ENCODE measurements at places on chromosomes 4 and X.

- no peak for DNase-seq
Measured at GRCh38 chrX:153520287-153520917, 3.0 kb downstream of the ATP2B3 start.

DNA sequence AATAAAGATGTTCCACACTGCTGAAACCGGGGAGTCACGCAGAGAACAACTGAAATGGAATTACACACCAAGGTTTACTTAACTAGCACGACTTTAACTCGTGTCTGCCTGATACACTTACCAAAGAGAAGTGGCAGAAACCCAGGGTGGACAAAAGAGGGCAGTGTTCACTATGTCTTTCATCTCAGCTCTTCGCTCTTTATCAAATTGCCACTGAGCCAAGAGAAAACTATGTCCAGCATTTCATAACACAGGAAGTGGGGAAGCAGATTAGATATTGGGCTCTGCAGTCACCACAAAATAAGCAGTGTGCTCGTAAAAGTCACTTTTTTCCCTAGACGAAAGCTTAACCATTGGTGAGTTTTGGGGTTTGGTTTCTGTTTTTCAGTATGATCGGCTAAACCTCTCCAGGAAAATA is 155.7 kb downstream of the CHIC2 start:
- DNase-seq: peak; percentile 27

GRCh38 chr4:140044337-140044902 is 109.6 kb downstream of the MAML3 start:
- no peak for DNase-seq

GRCh38 chr4:185341377-185341776 is 54.3 kb downstream of the LRP2BP start:
- DNase-seq: no peak

DNA sequence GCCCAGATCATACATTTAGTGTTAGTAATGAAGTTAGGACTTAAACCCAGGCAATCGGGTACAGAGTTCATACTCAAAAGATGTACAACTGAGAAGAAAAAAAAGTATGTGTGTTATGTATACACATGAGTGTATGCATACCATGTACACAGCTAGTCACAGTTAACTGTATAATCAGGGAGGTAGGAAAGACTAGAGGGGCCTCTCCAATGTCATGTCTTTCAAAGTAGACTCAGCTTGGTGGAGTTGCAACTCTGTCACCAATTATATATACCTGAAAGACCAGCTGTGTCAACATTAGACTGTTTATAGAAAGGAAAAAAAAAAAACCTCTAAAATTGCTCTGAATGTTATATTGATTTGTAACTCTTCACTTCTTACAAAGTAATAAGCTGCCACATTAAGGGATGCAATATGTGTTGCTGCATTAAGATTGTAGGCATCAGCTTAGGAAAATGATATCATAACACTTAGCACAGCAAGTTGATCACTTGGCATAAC is 167.5 kb downstream of the DCTD start:
- no peak for DNase-seq

GRCh38 chr4:38659346-38659745 is 4.7 kb upstream of the KLF3 start:
- DNase-seq: no peak

DNA sequence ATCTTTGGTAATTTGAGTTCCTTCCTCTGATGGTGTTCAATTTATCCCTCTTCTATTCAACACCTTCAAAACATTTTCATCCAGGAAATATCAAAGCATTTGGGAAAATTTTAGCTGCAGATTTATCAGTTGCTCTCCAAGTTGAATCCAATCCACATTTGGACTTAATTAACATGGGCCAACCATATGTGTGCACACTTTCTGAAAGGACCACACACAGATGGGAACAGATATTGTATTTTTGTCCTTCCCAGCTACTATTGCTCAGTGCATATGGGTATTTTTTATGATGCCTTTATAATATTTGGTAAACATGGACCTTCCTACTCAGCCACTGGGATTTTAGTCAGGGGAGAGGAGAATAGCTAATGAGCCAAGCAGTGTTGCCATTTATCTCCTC is 65.2 kb downstream of the GLRA2 start:
- no peak for DNase-seq

Data from CD4-positive, alpha-beta T cell treated with Interleukin-1 beta for 1 hour (primary cell).